ENCODE measurements at places on chromosomes 1 and 21.

GRCh38 chr1:245234217-245235081 lies 79.7 kb downstream of the KIF26B start:
- no peak for DNase-seq

DNA sequence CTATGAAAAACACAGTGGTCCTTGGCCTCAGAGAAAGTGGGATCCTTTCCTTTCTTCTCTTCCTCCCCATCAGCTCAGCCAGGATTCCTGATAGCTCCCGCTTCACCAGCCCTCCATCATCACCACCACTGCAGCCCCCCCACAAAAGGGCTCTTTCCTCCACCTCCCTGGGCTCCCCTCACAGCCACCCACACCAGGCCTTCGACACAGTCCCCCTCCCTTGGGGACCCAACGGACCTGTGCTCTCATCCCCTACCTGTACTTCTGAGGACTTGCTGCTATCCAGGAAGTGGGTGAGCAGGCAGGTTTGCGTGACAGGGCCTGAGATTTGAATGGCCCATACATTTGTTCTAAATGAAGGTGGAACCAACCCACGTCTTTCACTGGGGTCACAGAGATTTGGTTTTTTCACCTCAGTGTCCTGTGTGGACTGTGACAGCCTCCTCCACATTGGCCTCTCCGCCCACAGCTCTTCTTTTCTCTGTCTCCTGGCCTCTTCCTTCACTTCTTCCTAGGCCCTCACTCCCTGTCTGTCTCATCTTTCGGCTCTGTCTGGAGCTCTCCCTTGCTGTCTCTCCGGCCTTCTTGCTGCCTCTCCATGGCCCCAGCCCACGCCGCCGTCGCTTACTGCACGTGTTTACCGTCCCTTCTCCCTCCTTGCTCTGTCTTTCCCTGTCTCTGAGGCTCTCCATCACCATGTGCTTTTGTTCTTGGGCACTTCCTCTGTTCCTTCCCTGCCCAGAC lies 238.6 kb downstream of the FOXD2 start:
- no peak for DNase-seq

GRCh38 chr21:42703136-42703908 lies 49.9 kb downstream of the PDE9A start:
- no peak for DNase-seq

DNA sequence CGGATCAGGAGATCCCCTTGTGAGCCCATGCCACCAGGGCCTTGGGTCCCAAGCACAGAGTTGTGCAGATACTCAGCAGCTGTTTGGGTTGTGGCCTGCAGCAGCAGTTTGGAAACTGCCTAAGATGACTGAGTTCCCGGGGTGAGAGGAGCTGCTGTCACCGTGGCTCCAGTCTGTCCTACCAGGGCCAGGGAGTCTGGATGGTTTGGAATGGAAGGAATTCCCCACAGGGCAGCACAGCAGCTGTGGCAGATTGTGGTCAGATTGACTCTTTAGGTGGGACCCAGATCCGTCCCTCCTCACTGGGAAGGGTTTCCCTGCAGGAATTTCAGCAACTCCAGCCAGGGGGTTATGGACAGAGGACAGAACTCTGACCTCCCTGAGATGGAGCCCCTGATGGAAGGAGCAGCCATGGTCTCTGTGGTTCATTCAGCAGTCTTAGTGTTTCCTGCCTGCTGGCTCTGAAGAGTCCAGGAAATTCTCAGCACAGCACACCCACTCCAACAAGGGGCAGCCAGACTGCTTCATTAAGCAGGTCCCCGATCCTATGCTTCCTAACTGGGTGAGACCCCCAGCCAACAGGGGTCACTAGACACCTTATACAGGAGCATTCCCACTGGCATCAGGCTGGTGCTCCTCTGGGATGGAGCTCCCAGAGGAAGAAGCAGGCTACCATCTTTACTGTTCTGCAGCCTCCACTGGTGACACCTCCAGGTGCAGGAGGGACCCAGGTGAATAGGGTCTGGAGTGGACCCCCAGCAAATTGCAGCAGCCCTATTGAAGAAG lies 51.5 kb upstream of the TNFSF4 start:
- no peak for DNase-seq

GRCh38 chr1:35642471-35642955 lies 1.2 kb upstream of the PSMB2 start:
- no peak for DNase-seq

DNA sequence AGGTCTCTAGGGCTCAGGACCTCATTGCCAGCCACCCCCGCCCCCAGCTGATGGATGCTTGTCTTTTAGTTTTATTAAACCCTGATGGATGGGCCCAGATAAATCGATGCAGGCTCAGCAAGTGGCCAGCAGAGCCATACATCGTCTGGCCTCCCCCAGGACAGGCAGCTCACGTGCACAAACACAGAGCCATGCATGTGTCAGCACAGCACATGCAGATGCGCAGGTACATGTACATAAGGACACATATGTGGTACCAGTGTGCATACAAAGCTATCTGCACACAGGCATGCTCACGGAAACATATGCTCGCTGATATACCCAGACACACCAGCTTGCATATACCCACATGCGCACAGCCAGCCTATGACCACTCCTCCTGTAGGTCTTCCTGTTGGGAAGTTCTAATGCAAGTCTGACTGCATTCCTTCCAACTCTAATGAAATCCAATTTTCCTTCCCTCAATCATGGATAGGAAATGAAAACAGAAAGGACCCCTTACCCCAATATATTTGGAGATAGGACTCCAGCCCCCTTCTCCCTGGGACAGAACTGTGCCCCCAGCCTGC lies 897 bp downstream of the COL16A1 start:
- no peak for DNase-seq

DNA sequence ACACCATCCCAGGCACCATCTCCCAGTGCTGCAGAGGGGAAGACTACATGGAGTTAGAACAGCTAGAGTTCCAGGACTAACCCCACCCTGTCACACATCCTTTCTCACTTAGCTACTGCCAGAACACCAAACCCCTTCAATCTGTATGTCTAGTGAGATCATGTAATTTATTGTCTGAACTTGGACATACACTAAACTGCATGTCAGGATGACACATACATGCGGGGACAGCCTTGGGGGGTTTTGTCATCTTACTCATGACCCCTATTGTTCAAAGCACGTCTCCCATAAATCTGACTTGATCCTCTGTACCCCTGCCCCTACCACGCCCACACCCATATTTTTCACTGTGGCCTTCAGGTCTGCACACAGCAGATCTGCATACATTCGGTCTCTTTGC lies 71.3 kb downstream of the GABPA start:
- DNase-seq, result no peak

DNA sequence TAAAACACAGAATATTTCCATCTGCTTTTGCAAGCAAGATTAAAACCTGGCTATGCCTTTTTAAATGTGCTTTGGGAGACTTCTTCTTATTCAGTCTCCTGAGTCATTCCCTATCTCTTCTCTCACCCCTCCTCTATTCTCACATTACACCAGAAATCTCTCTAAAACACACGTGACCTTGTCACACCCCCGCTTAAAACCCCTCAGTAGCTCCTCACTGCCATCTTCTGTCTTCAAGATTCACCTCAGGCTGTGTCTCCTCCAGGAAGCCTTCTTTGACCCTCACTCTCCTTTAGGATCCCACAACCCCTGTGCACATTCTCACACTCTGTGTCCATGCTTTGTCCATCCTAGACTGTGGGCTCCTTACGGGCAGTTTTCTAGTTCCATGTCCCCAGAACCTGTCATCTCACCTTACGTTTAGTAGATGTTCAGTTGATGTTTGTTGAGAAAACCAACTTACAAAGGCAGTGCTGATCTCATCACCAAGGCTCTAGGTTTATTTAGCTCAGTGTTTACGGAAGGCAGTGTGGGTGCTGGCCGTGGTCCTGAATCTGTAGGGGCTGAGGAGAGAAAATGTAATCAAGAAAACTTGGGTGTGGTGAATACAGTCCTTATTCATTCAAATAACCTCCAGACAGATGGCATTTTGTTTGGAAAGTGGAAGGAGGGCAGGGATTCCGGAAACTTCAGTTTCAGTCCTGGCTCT lies 143.5 kb downstream of the DMRTA2 start:
- DNase-seq, result no peak

- DNase-seq, result no peak
Observed at GRCh38 chr1:59494145-59494833, 197.4 kb downstream of the FGGY start.

DNA sequence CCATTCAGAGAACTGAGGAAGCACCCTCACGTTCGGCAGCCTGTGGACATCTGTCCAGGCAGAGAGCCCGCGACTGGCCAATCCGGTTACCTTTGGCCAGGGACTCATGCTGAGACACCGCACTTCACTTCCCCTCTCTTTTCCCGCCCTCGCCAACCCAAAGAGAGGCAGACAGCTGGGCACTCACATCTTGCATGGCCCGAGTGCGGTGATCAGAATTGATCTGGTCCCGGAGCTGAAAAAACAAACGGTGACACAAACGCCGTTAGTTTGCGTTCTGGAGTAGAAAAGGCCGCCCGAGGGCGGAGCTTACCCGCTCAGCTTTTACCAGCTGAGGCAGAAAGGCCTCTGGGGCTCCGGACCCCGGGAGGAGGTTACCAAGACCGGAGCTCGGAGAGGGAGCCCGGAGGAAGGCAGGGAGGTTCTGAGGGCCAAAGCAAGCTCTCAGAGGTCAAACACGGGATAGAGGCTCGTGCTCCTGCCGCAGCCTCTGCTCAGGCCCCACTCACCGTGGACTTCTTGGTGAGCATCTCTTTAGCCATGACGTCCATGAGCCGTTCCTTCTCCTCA lies 376 bp downstream of the SF3A3 start:
- DNase-seq, result no peak

GRCh38 chr1:243234978-243235647 lies 20.0 kb downstream of the CEP170 start:
- DNase-seq, result no peak

- no peak for DNase-seq
Observed at GRCh38 chr1:26066857-26067256, 573 bp downstream of the TRIM63 start.

DNA sequence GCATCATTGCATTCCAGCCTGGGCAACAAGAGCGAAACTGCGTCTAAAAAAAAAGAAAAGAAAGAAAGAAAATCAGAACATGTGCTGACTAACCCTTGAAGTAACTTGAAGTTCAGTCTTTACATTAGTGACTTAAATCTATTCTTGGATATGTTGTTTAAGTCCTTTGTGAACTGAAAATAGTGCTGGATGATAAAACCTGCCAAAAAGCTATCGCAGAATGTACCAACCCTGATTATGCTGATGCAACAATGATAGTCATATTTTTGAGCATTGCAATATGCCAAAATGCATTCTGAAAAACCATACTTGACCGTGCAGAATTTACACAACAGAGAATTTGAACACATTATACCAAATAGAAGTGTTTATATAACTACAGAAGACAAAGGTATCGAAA lies 30.7 kb downstream of the SHISAL2A start:
- no peak for DNase-seq

- no peak for DNase-seq
Observed at GRCh38 chr1:91609551-91609950, 108.9 kb downstream of the CDC7 start.

GRCh38 chr1:46134660-46135331 lies 2.4 kb upstream of the PIK3R3 start:
- no peak for DNase-seq

GRCh38 chr1:32925403-32926162 lies 24.4 kb upstream of the TMEM54 start:
- no peak for DNase-seq

GRCh38 chr1:232589812-232590743 lies 39.9 kb downstream of the SIPA1L2 start:
- no peak for DNase-seq

- no peak for DNase-seq
Observed at GRCh38 chr1:238141353-238141752, 250.6 kb upstream of the ZP4 start.

DNA sequence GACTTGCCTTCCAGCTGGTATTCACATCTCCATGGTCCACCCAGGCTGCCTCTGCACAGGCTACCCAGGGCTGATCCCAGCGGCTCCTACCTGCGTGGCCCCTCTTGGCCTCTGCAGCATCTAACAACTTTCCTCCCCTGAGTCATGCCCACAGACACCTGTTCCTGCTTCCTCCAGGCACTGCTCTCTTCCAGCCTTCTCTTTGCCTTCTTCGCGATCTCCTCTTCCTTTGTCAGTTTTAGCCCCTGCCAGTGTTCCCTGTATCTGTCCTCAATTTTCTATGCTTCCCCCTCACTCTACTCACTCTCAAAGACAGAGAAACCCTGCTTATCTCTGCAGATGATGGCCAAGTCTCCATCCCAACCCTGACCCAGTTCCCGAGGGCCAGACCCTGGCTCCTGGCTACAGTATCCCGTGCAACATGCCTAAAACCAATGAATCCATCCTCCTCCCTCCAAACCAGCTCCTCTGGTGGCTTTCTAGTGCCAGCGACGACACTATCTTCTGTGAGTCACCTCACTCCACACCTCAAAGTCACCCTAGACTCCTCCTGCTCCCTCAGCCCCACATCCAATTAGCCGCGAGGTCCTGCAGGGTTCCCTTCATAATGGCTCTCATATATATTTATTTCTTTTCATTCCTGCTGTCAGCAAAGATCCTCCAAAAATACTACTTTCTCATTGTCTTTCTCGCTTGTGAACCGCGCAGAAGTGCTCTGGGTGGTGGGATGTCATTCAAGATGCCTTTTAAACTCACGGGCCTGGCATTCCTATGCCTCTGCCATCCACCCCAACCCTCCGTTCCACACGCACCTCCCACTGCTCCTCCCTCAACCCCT lies 259.2 kb downstream of the TOMM20 start:
- DNase-seq, result no peak

DNA sequence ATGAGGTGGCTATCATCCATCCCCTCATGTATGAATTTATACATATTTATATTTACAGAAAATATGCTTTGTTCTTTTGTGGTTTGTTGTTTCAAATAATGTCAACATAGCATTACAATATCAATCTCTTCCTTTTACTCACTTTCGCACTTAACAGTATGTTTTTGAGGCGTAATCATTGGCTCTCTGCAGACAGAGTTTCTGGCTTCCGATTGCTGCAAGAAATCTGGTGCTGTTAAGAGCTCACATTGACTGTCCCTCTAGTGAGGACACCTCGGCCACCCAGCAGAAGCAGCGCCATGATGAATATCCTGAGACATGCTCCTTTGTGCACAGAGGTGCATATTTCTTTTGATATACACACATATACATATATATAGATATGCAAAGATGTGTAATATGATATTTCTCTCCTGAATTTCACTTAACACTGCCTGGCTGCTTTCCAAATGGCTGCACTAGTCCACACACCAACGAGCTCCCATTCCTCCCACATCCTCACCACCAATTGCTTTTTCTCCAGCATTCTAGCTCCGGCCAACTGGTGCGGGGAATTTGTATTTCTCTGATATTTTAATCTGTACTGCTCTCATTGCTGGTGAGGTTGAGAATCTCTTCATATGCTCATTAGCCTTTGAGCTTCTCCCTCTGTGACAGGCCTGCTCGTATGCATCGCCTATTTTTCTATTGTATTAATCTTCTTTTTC lies 248.4 kb downstream of the SIPA1L2 start:
- DNase-seq, result no peak

DNA sequence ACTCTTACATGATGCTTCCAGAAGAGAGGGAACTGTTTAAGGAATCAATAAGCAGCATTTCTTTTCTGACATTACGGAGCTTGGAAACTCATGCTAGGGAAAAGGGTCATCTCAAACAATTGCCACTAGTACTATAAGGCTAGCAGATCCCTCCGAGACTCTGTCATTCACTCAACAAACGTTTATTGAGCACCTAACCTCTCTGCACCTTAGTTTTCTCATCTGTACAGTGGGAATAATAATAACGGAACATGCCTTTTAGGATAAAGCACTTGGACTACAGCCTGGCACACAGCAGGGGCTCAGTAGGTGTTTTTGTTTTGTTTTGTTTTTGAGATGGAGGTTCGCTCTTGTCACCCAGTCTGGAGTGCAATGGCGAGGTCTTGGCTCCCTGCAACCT lies 51.3 kb downstream of the SYF2 start:
- DNase-seq, result no peak

- no peak for DNase-seq
Observed at GRCh38 chr1:46464915-46465314, 24.7 kb upstream of the DMBX1 start.
